ENCODE measurements at places on chromosomes 7 and 10. TPM values are rescaled to one million over a fixed set of nuclear protein-coding genes. Genes with fewer than 3 reads are reported as not detected.

GRCh38 chr7:7152315-7152714 is 30.0 kb upstream of the C1GALT1 start:
- no peak for DNase-seq

GRCh38 chr7:150716368-150716767 is at the start of gene GIMAP1:
TSS of gene GIMAP1 (plus strand) at chr7:150716613. CDS start at chr7:150719048, 2,435 bp downstream.
- DNase-seq = no peak

- no peak for DNase-seq
Measured at GRCh38 chr7:107638594-107638993, 22.0 kb upstream of the SLC26A4 start.

The PON3 gene
- 1.2 TPM for total RNA-seq

The FAS gene
- 8.1 TPM for total RNA-seq

The RSPH10B2 gene
- total RNA-seq = 0.15 TPM

Measured in Panc1 (cell line).